ENCODE measurements at places on chromosomes 4 and X.

- no peak for DNase-seq
Measured at GRCh38 chr4:26253968-26254367, 66.8 kb upstream of the RBPJ start.

- DNase-seq: no peak
Measured at GRCh38 chr4:32519060-32519459, 1798.9 kb downstream of the PCDH7 start.

DNA sequence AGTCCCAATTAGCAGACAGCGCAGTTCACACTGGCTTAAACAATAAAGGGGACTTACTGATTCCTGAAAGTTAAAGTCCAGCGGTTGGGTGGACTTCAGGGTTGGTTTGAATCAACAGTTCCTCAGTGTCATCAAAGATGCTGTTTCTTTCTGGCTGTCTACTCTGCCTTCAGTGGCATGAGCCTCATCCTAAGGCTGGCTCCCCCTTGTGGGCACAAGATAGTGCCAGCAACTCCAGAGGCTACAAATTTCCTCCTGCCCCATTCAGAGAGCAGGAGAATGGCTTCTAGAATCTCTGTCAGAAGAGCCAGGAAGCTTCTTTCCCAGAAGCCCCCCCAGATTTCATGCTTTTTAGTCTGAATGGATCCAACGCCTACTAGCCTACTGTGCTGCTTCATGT is 82.4 kb upstream of the MTM1 start:
- peak; percentile 12 for DNase-seq

DNA sequence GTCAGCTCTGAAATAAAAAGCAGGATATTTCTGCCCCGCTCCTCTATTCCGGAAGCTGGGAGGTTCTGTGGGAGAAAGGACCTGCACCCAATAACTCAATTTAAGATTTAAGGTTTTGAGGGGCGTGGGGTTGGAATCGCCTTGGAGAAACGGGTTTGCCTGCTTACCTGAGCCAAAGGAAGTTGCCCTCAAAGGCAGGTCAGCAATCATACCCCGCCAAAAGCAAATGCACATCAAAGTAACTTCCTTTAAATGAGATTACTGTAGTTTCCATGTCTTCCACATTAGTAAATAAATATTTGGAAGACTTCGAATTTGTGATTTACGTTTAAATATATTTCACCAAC is 978 bp upstream of the HS3ST1 start:
- DNase-seq: no peak

- DNase-seq: peak; percentile 39
Measured at GRCh38 chr4:74189331-74190043, 31.6 kb downstream of the MTHFD2L start.

GRCh38 chr4:16853640-16854039 is 44.8 kb downstream of the LDB2 start:
- DNase-seq: no peak

DNA sequence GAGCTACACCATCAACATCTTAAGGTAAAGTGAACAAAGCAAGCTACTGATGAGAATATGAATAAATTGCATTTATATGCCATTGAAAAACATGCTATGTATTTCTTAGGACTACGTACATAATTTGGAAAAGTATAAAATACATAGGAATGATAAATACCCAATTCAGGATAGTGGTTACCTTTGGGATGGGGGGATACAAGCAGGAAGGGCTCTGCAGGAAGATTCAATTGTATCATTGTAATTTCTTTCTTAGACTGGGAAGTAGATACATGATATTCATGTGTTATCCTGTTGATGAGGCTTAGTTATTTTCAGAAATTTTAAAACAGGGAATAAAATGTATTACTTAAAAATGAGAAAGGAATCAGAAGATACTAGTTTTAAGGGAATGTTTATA is 43.4 kb downstream of the TRAPPC11 start:
- DNase-seq: no peak

DNA sequence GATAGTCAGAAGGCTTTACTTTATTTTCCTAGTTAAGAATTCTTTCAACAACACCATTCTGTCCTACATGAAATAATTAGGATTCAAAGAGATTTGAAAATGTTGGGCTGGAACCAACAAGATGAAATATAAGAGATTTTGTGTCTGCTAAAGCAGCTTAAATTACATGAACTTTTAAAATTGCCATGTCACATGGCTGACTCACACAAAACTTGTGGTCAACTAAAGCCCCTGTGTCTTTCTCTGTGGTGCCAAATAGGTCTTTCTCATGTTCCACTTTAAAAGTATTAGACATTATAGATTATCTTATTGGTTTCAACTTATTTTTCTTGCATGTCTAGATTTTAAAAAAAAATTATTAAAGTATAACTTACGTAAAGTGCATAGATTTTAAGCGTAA is 60.8 kb upstream of the FHL1 start:
- DNase-seq: no peak

DNA sequence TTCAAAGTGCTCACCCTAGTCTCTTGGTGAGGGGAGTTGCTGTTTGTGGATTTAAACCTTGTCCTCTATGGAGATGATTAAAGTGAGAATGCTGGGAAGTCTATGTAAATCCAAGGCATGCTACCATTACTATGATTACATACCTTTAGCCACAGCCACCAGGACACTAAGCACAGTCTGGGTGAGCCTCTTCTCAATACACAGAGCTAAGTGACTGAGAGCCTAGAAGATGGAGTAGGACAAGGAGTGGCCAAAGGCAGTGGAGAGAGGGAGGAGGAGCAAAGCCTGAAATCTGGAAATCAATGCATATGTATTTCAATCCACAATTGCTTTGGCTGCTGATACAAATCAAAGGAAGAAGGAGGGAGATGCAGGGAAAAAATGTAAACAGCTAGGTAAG is 12.7 kb upstream of the TSPAN5 start:
- no peak for DNase-seq

DNA sequence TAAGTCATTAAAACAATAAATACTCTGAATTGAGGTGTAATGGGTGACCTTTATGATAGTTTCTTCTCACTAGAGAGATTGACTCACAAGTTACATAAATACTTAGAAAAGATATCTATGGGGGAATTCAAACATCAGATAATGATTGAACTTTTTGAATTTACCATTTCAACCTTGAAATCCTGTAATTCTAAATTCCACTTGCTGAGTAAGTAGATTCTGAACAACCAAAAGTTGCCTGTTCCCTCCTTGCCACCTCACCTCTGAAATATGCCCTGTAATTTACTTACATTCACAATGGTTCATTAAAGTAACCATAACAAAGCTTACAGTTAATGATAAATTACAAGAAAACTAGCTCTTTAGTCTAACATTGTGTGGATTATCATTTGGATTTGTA is 43.3 kb upstream of the SLC39A8 start:
- DNase-seq: no peak

- no peak for DNase-seq
Measured at GRCh38 chrX:4971646-4972045, 1257.0 kb downstream of the NLGN4X start.

DNA sequence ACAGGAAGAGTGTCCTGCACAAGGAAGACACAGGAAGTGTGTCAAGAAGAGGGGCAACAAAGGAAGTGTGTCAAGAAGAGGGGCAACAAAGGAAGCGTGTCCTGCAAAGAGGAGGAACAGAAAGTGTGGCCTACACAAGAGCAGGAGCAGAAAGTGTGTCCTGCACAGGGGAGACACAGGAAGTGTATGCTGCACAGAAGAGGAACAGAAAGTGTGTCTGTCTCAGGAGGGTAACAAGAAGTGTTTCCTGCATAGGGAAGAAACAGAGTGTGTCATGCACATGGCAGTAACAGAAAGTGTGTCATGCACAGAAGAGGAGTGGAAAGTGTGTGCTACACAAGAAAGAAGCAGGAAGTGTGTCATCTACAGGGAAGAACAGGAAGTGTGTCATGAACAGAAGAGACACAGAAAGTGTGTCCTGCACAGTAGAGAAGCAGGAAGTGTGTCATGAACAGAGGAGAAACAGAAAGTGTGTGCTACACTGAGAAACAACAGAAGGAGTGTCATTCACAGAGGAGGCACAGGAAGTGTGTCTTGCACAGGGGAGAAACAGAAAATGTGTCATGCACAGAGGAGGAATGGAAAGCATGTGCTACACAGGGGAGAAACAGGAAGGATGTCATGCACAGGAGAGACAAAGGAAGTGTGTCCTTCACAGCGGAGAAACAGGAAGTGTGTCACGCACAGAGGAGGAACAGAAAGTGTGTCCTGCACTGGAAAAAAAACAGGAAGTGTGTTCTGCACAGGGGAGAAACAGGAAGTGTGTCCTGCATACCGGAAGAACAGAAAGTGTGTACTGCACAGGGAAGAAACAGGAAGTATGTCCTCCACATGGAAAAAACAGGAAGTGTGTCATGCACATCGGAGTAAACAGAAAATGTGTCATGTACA is 526.4 kb upstream of the PRKX start:
- DNase-seq: no peak

DNA sequence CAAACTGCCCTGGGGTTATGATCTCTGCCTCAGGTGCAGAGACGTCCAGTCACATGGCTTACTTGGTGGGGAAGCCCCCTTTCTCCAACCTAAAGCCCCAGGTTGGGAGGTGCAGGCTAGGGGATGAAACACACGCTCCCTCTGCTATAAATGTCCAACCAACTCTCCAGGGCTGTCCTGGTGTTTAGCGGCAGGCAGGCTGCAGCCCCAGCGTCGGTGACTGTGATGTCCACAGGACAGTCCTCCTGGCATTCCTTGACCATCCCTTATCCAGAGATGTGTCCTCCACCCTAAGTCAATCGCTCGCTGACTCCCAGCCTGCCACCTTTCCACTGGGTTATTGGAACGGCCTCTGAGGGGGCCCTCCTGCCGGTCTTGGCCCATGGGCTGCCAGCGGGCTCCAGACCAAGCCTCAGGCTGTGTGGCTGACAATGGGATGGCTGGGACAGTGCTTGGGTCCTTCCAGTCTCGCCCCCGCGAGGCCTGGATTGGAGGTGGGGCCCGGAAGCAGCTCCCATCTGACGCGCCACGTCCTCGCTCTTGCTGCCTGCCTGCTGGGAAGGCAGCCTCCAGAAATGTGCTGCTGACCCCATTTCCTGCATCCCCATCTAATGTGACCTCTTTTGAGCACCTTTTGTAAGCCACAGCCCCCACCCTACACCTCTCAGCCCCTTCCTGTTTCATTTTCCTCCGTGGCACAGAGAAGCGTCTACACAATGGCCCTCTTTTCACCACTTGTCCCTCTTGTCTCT is 60.8 kb upstream of the ADRA2C start:
- no peak for DNase-seq

- no peak for DNase-seq
Measured at GRCh38 chrX:120795301-120795700, 80.4 kb downstream of the CT47B1 start.
